ENCODE measurements at places on chromosomes 7 and 10.

GRCh38 chr10:52609626-52610240 lies 162.9 kb downstream of the MBL2 start:
- peak; percentile 61 for DNase-seq

- DNase-seq: peak; percentile 67
Measured at GRCh38 chr10:116287906-116288501, 15.0 kb upstream of the GFRA1 start.

- DNase-seq: no peak
Measured at GRCh38 chr10:92200564-92200963, 90.3 kb downstream of the CPEB3 start.

GRCh38 chr10:114577133-114577532 lies 80.9 kb downstream of the ABLIM1 start:
- DNase-seq: peak; percentile 81

DNA sequence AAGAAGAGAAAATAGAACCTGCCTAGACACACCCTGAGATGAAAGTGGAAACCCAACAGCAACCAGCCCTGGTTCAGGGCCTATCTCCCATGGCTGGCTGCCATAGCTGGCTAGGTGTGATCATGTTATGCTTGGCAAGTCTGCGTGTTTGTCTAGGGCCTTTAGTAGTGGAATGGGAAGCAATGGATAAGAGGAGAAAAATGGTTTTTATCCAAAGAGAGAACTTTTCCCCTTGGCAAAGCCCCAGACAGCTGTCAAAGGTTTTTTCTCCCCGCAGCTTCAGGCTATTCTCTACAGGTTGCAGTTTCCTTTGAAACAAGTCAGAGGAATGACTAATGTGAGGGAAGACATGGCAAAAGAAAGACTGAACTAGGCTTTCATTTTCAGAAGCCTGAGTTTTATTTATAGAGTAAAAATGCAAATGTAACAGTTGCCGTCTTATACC lies 161.5 kb downstream of the SEMA3D start:
- no peak for DNase-seq

- peak; percentile 24 for DNase-seq
Measured at GRCh38 chr7:142540371-142540770, 208.9 kb upstream of the PRSS1 start.

DNA sequence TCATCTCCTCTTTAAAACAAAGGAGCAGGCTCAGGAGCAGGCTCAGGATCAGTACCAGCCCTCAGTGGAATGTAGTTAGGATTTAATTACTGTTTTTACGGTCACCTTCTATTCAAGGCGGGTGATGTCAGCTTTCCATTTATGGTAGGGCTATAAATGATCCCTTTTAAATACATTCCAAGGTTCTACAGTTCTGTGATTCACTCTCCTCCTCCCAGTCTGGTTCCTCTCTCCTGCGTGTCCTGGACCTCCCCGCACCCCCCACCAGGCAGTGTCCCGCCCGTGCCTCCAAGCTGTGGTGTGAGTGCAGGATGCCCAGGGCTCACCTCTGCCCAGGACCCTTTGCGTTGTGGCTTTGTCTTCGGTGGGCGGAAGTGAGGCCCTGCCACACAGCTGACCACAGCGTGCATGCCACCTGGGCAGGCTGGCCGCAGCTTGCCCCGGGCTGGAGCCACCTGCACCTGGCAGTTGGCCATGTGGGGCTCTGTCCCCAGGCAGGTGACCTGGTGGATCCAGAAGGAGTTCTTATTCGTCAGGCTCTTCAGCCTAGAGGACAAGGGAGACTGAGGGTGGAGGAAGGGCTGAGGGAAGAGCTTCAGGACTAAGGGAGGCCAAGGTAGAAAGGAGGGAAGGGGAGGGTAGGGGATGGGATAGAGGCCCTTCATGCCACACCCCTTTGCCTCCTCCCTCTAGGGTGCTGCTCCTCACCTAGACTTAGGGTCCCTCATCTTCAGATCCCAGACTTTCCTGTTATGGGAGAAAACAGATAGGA lies 9.1 kb downstream of the LOXL4 start:
- DNase-seq: peak; percentile 82

GRCh38 chr7:142528608-142529408 lies 220.5 kb upstream of the PRSS1 start:
- DNase-seq: no peak

- no peak for DNase-seq
Measured at GRCh38 chr10:49347827-49348226, 48.1 kb downstream of the DRGX start.

DNA sequence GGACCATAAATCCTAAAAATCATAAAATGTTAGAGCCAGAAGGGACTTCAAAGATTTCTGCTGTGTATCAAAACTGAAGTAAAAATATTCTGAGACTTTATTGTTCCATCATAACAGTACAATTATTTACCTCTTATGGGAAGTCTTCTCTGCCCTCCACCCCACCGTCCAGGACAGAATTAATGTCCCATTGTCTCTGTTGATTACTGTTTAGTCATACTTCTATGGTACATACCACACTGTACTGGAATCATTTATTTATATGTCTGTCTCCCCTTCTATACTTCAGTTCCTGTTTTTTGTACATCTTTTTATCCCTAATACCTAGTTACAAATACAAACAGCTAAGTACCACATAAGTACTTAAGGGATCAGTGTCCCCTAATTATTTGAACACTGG lies 91.4 kb upstream of the CAPZA2 start:
- no peak for DNase-seq

DNA sequence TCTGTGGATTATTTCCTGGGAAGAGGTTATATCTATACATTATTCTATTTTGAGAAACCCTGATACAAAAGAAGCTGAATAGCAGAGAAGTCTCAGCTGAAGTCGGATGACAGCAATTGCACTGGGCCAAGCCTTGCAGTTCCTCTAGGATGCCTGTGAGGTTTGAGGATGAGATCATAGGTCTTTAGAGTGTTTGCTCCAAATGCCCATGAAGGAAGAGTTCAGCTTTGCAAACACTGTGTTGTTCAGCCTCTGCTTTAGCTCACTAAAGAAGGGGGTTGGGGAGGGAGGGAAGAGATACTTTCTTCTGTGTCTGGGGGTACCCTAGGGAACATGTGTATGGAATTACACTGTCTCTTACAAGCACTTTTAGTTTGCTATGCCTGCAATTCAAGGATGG lies 282.5 kb upstream of the NRP1 start:
- peak; percentile 13 for DNase-seq

GRCh38 chr10:22617516-22617915 lies 96.9 kb downstream of the PIP4K2A start:
- no peak for DNase-seq

- no peak for DNase-seq
Measured at GRCh38 chr10:97117372-97117771, 68.4 kb downstream of the SLIT1 start.

Data from EH (cell line).